ENCODE measurements at places on chromosomes 7 and 10. TPM values are rescaled to one million over a fixed set of nuclear protein-coding genes. Genes with fewer than 3 reads are reported as not detected.

GRCh38 chr7:6606866-6607583 is 8.4 kb upstream of the ZNF853 start:
- no peak for DNase-seq

GRCh38 chr7:125450749-125451148 is 521.1 kb upstream of the POT1 start:
- no peak for DNase-seq

DNA sequence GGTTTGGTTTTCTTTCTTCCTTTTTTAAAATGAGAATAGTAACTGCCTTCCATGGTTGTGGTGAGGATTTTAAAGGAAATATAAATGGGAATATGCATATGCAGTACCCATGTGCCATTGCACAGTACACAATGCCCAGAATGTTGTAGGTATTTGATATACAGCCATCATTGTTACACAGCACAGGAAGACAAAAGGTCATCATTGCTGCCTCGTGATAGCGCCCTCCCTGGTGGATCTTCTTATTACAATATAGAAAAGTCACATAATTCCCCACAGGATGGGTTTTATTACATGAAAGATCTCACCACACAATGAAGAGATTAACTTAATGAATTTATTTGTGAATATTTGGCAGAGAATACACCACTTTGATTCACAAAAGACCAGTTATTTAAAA is 76.5 kb downstream of the PPP1R17 start:
- DNase-seq, result no peak

GRCh38 chr10:27949528-27950241 is 49.2 kb downstream of the ODAD2 start:
- no peak for DNase-seq

- no peak for DNase-seq
These were observed 564 bp downstream of the PDSS1 start for GRCh38 chr10:26697922-26698608.

GRCh38 chr10:58467931-58468635 is 44.6 kb upstream of the BICC1 start:
- no peak for DNase-seq

DNA sequence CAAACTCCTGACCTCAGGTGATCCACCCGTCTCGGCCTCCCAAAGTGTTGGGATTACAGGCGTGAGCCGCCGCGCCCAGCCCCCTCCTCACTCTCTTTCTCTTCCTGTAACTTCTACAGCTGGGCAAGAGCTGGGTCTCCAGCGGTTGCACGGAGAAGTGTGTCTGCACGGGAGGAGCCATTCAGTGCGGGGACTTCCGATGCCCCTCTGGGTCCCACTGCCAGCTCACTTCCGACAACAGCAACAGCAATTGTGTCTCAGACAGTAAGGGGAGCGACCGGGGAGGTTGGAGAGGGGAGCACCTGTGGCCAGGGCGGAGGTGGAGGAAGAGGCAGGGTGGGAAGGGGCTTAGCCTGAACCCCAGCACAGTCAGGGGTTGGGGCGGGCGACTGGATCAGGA is 41.4 kb downstream of the EPHB4 start:
- no peak for DNase-seq

DNA sequence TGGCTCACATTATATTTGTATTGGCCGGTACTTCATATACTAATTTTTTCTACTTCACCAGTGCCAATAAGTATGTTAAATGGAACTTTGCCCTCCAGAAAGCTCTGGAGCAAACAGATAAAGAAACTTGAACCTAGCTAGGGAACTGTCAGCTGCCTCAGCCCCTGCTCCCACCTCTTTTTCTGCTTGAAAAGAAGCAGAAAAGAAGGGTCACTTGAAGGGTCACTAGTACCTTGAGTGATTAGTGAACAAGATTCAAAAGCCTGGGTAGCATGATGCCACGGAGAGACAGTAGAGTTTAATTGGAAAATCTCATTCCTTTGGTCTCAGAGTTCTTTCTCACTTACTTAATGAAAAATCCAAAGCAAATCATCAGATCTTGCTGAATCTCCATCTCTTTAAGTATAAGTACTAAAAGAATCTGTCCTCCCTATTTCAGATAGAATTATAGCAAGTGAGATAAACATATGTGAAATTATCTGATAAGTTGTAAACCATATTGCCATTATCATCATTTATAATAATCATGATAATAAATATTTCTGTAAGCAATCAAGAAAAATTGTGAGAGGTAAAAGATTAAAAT is 47.7 kb downstream of the PTN start:
- no peak for DNase-seq

DNA sequence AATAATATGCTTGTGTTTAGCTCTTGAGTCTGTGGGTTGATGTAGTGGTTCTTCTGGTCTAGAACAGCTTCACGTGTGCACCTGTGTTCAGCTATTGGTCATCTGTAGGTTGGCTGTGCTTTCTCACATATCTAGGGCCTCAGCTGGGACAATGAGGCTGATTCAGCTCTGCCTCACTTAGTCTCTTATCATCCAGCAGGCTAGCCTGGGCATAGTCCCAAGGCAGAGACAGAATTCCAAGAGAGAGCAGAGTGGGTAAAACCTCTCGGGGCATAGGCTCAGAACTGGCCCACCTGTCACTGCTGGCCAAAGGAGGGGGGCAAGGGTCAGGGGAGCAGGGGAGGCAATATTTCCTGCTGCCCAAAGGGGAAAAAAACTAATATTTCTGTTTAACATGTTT is 32.0 kb upstream of the MXI1 start:
- no peak for DNase-seq

DNA sequence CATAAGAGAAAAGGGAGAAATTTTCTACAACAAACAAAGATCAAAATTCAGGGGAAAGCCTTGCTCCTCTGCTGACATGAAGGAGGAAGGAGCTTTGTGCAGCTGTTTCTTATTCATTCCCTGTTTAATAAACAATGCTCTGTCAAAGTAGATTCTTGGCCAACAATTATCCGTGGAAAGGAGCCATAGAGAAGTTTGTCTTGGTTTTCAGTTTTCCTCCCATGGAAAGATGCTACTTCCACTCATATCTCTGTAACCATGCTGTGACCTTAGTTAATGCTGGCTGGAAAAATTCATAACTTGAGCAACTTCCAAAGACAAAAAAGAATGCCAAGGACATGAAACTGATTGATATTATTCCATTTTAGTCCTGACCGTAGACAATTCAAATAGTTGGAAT is 8.1 kb downstream of the DDC start:
- DNase-seq, result no peak

- no peak for DNase-seq
These were observed 291.0 kb downstream of the GPR158 start for GRCh38 chr10:25465582-25466372.

The NEUROD6 gene
- 35.3 TPM for total RNA-seq

The CNTNAP2 gene
- 137 TPM for total RNA-seq

The C10orf143 gene
- 0.82 TPM for total RNA-seq

The SLC13A1 gene
- not detected for total RNA-seq

The CFAP70 gene
- 3.6 TPM for total RNA-seq

The CRPPA gene
- 7.5 TPM for total RNA-seq

The MRLN gene
- total RNA-seq, result 12.2 TPM

The PTF1A gene
- total RNA-seq, result 4.4 TPM

The GAD2 gene
- 29.6 TPM for total RNA-seq

The ICA1 gene
- total RNA-seq, result 18.3 TPM

The LIPN gene
- total RNA-seq, result not detected

Measured in cerebellum (tissue), 4 donors.